ENCODE measurements at places on chromosomes 4 and X.
A peak's percentile ranks its signal among the peaks of the same experiment; 100 is the strongest.

GRCh38 chr4:1113311-1114009 lies at the start of gene RNF212:
Gene RNF212 (minus strand): TSS chr4:1113564. CDS start chr4:1113464, 100 bp downstream.
- DNase-seq: peak; percentile 16

- no peak for DNase-seq
Measured at GRCh38 chr4:6873291-6873690, 36.3 kb upstream of the TBC1D14 start.

GRCh38 chr4:7206911-7207567 lies 14.7 kb downstream of the SORCS2 start:
- DNase-seq: no peak

DNA sequence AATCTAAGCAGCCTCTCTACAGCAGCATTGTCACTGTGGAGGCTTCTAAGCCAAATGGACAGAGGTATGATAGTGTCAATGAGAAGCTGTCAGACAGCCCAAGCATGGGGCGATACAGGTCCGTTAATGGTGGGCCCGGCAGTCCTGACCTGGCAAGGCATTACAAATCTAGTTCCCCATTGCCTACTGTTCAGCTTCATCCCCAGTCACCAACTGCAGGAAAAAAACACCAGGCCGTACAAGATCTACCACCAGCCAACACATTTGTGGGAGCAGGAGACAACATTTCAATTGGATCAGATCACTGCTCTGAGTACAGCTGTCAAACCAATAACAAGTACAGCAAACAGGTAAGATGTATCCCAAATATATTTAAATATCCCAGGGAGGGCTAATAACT lies 4.1 kb downstream of the PCDH7 start:
- DNase-seq: no peak

DNA sequence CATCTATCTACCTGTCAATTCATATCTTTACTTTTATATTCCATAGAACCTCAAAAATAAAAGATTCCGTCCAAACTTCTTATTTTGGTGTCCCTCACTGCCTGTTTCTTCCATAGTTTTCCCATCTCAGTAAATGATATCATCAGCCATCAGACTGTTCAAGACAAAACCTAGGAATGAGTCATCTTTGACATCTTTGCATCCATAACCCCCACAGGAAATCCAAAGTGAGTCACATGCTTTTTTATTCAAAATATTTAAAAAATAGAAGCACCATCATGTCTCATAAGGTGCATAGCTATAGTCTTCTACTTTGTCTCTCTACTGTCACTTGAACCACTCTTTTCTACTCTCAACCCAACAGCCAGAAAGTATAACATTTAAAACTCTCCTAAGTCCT lies 29.9 kb upstream of the CXXC4 start:
- no peak for DNase-seq

GRCh38 chrX:95903975-95904374 lies 780.7 kb upstream of the DIAPH2 start:
- no peak for DNase-seq

GRCh38 chrX:8138252-8138651 lies 32.8 kb downstream of the VCX2 start:
- DNase-seq: no peak

- DNase-seq: no peak
Measured at GRCh38 chrX:6446582-6446981, 88.3 kb downstream of the VCX3A start.

- DNase-seq: no peak
Measured at GRCh38 chr4:152117520-152117919, 356.7 kb upstream of the GATB start.

DNA sequence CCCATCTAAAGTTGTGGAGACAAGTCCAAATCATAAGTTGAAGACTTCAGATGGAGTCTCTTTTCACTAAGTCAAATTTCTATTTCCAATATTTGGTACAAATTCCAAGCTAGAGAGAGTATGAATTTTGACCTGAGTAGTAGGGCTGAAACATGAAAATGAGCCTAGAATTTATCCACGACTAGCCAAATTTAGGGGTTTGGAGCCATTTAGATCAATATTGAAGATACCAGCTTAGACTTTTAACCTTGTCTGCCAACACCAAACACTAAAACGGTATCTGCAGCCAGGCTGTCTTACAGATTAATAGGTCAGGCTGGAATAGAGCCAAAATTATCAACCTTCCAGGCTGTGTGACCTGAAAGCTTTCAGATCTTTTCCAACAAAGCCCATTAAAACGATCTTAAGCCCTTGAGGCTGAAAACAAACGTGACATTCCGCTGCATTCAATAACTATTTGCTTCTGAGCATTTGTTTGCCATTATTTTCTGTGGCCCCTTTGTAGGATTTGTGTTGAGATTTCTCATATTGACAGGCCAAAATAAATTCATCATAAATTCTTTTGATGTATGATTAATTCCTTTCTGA lies 268.7 kb upstream of the DKK2 start:
- no peak for DNase-seq

GRCh38 chr4:55546756-55547465 lies at the start of gene CLOCK:
Gene CLOCK (minus strand): TSS chr4:55546909. CDS start chr4:55482785, 64,124 bp downstream.
- DNase-seq: peak; percentile 79

DNA sequence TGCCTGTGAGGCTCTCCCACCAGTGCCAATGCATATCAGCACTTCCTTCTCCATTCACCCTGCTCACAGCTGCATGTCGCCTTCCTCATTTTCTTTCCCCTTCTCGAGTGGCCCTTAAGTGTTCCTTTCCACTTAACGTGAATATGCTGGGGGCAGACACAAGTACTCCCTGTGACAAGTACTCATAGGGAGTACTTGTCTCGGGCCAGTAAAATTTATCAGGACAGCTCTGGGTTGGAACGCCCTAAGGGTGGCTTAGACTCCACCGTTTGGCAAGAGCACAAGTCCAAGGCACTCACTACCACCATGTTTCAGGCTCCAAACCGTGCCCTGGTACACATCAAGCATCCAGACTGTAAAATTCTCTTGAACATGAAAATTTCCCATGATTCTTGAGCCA lies 3.9 kb upstream of the LDOC1 start:
- DNase-seq: no peak

GRCh38 chrX:2183193-2183725 lies 317.5 kb downstream of the DHRSX start:
- DNase-seq: no peak

DNA sequence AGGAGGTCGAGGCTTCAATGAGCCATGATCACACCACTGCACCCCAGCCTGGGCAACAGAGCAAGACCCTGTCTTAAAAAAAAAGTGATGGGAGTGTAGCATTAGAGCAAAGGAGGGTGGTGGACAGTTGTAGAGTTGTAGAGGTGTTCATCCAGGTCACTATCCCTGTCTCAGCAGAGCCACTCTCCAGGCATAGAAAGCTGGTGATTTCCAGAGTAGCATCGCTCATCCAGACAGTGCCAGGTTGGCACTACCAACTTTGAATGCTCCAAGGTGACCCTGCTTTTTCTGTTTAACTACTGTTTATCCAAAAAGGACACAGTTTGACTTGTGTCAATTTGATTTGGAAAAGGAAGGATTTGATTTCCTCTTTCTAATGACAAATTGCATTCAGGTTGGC lies 147.3 kb downstream of the USP46 start:
- no peak for DNase-seq

DNA sequence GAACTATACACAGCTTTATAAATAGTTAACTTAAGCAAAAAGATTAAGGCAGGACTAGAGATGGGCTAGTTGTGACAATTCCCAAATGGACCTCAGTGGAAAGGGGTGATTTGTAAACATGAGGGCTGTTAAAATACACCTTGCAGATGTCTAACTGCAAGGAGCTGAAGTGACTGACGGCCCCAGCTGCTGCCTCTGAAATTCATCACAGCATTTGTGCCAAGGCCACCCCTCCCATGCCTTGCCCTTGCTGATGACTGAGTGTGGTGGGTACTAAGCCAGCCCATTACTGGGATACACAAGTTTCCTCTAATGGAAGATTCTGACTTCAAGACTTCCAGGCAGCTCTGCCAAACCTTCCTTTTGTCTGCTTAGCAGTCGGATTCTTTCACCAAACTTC lies 23.7 kb upstream of the EGFL6 start:
- no peak for DNase-seq

DNA sequence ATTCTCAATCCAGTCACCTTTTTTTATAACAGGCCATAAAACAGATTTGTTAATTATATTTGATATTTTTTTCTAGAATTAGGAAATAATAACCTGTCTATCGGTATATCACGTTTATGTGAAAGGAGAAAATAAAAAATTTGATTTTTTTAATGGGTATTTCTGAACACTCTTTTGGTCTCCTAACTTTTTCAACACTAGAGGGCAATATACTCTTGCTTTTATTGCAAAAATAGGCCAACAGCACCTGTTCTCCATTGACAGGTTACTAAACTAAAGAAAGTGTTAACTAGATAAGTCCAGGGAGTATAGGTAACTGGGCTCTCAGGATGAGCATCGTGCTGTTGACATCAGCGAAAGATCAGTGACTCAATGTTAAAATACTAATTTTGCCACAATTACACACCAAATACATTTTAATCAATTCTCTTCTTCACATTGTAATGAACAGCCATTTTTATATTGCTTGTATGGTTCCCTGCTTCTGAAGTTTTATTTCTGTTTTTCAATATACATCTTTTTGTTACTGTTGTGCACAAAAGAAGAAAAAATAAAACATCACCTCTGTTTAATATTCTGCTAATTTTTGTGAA lies 22.8 kb downstream of the NDST4 start:
- DNase-seq: no peak

DNA sequence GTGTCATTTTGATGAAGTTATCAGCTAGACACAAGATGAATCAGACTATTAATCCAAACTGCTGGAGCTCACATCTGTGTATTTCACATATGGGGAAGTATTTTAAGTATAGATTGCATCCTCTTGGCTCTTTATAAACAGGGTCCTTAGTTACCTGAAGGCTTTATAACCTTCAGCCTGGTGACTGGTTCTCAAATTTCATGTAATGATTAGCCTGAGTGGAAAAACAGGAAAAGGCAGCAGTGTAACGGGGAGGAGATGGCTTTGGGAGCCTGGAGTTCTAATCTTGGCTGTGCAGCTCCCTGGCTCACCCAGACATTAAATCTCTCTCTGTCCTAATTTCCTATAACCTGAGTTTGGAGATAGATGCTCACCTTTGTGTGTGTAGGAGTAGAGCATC lies 103.8 kb upstream of the HPF1 start:
- DNase-seq: no peak

GRCh38 chrX:15679246-15679645 lies 14.6 kb upstream of the CLTRN start:
- DNase-seq: no peak

Measured in T-helper 9 cell (primary cell).